ENCODE measurements at places on chromosomes 5 and 9. TPM values are rescaled to one million over a fixed set of nuclear protein-coding genes. Genes with fewer than 3 reads are reported as not detected.

FIBCD1 gene
- total RNA-seq, result not detected

BTNL3 gene
- total RNA-seq, result not detected

PRUNE2 gene
- total RNA-seq, result 0.52 TPM

RXRA gene
- 3.8 TPM for total RNA-seq

ANAPC2 gene
- total RNA-seq, result 60.2 TPM

FCN2 gene
- total RNA-seq, result not detected

LCN12 gene
- 1.0 TPM for total RNA-seq

RNF183 gene
- not detected for total RNA-seq

SEPTIN8 gene
- 35.3 TPM for total RNA-seq

IGFBPL1 gene
- total RNA-seq, result not detected

RGS14 gene
- total RNA-seq, result 112 TPM

SOX30 gene
- total RNA-seq, result 0.11 TPM

POU5F2 gene
- 1.1 TPM for total RNA-seq

SPINK6 gene
- not detected for total RNA-seq

EPB41L4B gene
- total RNA-seq, result not detected

RASEF gene
- not detected for total RNA-seq

DDX46 gene
- total RNA-seq, result 69.6 TPM

NR6A1 gene
- total RNA-seq, result 0.18 TPM

TCF7 gene
- total RNA-seq, result 97.8 TPM

RAB3C gene
- total RNA-seq, result not detected

AHRR gene
- total RNA-seq, result 57.2 TPM

ALG2 gene
- 19.9 TPM for total RNA-seq

INSL6 gene
- not detected for total RNA-seq

SLC46A2 gene
- not detected for total RNA-seq

LPAR1 gene
- total RNA-seq, result not detected

SPATA31C1 gene
- not detected for total RNA-seq

SPAAR gene
- total RNA-seq, result not detected

TAF1L gene
- total RNA-seq, result 0.05 TPM
